ENCODE measurements at places on chromosomes 7 and 10.

- DNase-seq, result no peak
Measured at GRCh38 chr10:58642283-58642682, 129.6 kb downstream of the BICC1 start.

DNA sequence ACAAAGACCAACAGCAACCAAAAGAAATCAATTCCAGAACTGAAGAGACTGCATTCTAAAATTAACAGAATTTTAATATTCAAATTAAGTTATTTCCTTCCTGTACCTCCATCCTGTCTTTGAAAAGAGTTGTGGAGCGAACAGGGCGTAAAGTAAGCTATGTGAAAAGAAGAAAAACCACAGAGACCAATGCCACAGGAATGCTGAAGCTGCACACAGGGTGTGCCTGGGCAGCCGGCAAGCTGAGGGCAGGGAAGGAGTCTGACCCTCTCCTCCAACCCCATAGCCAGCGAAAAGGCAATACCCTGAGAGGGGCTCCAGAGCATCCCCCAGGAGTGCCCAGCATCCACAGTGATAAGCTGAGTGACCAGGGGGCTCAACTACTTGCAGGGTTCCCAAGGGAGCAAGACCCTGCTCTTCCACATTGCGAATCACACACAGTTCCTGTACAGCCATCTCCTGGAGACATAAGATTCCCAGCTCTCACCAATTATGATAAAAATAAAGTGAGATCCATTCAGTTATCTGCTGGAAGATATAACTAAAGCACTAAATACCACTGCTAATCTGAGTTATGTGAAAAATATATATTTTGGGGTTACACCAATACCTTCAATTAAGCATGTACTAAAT lies 93.8 kb downstream of the PARD3 start:
- DNase-seq, result no peak

- no peak for DNase-seq
Measured at GRCh38 chr7:156816943-156817572, 75.9 kb downstream of the LMBR1 start.

- no peak for DNase-seq
Measured at GRCh38 chr7:71393661-71394060, 261.7 kb downstream of the GALNT17 start.

DNA sequence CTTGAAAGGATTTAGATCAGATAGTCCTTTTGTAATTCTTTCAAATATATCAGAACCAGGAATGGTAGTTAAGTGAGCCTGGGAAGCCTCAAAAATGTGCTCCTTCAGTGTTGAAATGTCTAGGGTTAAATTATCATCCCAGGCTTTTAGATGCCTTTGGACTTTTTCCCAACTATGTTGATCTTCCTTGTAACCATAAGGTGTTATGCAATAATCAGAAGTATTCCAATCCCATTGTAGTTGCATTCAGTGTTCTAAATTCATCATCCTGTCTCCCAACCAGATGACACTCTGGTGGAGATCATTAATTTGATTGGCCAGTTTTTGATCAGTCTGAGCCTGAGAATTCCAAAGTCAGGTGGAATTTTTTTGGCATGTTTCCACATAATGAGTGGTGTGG lies 35.1 kb upstream of the AKR1C2 start:
- DNase-seq, result no peak

GRCh38 chr10:128025437-128025836 lies 100.8 kb downstream of the MKI67 start:
- no peak for DNase-seq

- no peak for DNase-seq
Measured at GRCh38 chr10:85548034-85548433, 818.6 kb downstream of the GRID1 start.

DNA sequence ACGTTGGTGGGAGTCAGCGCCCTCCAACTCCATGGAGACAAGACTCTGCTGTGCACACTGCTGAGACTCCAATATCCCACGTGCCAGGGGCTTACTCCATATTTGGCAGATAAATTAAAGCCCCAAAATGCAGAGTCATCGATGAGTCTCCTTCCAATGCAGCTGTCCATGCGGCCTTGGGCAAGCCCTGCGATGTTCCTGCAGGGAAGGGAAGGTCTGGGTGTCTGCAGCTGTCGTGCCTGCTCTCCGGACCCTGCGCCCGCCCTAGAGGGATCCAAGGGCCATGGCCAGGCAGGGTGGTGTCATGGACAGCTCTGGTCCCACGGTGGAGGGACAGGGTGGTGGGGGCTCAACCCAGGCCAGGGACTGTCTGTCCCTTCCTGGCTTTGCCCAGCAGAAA lies 185.2 kb downstream of the PTPRN2 start:
- no peak for DNase-seq

DNA sequence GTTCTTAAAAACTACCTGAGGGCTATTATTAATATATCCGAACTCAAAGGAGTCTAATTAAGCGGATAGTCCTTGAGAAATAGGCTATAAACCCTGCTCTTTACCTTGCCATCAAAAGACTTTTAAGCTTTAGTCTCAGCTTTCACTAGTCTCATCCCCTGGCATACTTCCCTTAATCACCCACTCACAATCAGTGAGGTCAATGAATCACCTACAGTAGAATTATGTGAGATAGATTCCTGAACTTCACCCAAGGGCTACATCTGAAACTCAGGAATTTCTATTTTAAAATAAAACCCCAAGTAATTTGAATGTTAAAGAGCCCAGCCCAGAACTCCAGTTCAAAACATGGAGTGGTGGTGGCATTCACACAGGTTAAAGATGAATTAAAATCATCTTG lies 108.7 kb downstream of the ETV1 start:
- no peak for DNase-seq

DNA sequence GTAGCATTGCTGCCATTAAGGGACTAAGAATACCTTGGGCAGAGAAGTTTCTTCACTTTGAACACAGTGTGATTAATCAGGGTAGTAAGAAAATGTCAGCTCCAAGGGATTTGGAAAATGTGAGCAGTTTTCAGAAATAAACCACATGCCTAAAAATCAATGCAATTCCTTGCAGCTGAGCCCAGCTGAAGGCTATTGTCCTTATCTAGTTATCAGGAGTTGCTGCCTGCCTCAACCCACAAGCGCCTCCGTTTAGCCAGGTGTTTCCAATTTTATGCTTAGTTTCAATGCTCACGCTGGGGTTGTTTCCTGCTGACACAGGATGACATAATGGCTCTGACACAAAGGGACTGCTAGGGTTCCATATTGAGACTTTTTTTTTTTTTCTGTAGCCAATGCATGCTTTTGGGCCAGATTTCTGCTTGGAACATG lies 132.3 kb upstream of the ANK3 start:
- DNase-seq, result no peak

DNA sequence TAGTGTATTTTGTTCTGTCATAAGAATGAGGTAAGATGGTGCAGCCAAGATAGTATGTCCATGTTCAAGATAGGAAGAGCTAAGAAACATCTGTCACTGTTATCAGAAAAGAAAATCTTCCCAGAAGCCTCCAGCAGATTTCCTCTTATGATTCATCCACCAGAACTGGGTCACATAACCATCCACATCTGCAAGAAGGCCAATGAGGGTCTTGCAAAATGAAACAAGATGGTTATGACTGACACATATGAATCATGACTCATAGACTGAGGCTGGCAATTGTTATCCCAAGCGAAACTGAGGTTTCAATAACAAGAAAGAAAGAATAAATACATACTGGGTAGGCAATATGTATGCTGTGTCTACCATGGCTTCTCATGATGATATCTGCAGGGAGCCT lies 30.3 kb downstream of the CCNJ start:
- no peak for DNase-seq

DNA sequence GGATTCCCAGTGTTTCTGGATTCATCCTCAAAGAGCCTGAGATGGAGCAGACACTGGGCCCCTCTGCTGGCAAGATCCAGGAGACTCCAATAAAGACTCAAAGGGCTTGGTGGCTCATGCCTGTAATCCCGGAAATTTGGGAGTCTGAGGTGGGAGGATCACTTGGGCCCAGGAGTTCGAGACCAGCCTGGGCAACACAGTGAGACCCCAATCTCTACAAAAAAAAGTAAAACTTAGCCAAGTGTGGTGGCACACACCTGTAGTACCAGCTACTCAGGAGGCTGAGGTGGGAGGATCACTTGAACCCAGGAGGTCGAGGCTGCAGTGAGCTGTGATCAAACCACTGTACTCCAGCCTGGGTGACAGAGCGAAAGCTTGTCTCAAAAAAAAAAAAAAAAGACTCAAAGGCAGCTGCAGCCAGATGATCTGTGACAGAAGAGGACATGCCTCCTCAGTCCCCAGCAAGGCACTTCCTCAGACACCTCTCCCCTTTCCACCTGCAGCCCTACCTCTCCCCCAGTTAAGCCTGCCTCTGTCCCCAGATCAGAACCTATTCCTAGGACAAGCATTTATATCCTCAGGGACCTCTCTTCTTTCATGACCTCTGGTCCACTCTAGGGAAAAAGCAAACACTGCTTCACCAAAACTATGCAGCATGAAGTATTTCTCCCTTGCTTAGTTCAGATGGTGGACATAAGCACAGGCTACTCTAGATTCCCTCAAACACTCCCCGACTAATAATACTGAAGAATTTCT lies 27.9 kb downstream of the PDLIM1 start:
- no peak for DNase-seq

- peak; percentile 85 for DNase-seq
Measured at GRCh38 chr10:130301021-130301892, 165.1 kb downstream of the GLRX3 start.

GRCh38 chr7:156768698-156769472 lies 124.1 kb downstream of the LMBR1 start:
- DNase-seq, result no peak

DNA sequence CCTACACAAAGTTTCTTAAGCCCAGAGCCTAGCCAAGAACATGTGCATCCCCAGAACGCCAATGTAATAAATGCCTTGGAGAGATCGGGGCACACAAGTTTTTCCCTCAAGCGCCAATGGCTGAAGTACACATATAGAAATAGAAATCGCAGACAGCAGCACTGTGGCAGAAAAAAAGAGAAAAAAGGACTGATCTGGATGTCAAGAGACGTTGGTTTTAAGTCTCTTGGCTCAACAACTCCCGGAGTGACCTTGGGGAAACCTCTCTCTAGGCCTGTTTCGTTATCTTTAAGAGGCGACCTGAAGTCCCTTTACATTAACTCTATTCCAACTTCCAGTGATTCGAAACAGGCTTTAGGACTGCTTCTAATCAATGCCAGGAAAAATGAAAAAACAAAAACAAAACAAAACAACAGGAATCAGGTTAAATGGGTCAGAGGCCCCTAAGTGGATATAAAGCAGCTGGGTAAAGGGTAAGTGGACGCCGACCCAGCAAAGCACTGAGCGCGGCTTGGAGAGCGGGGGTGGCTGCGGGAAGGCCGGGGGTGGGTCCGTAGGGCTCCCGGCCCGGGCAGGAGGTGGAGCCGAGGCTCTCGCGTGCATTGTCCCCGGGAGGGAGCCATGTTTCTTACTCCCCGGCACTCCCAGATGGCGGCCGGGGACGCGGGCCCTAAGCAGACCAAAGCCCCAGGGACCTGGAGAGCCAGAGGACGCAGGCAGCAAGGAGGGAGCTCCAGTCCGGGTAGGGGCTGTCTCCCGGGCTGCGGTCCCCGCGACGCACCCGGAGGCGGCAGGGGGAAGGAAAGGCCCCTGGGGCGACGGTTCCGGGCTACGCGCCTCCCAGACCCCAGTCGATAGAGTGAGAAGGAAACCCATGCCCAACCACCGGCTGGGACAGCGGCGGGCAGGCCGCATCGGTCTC lies 757 bp downstream of the EIF3A start:
- peak; percentile 57 for DNase-seq

- DNase-seq, result no peak
Measured at GRCh38 chr7:17405786-17406185, 107.3 kb downstream of the AHR start.

GRCh38 chr7:27096768-27097514 lies 1.1 kb upstream of the HOXA1 start:
- peak; percentile 11 for DNase-seq

DNA sequence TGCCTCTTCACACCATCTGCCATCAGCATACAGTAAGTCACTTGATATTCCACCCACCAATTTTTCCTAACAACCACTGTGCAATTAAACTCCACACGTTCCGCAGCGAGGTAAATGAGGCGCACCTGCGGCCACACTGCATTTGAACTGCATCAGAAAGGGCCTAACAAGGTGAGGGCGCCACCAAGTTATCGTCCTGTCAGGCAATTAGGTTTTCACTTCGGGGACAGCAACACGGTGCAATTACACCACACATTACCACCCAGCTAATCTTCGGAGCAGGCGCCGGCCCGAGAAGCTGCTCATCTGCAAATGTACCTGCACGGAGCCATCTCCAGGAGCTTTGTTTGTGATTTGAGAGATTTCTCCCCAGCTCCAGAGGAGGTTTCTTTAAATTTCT lies 84.4 kb downstream of the EBF3 start:
- no peak for DNase-seq

- DNase-seq, result no peak
Measured at GRCh38 chr7:139695588-139695987, 82.2 kb downstream of the HIPK2 start.

GRCh38 chr10:69742928-69743602 lies 58.6 kb upstream of the COL13A1 start:
- DNase-seq, result peak; percentile 4

- no peak for DNase-seq
Measured at GRCh38 chr7:92567460-92567859, 22.7 kb downstream of the FAM133B start.

DNA sequence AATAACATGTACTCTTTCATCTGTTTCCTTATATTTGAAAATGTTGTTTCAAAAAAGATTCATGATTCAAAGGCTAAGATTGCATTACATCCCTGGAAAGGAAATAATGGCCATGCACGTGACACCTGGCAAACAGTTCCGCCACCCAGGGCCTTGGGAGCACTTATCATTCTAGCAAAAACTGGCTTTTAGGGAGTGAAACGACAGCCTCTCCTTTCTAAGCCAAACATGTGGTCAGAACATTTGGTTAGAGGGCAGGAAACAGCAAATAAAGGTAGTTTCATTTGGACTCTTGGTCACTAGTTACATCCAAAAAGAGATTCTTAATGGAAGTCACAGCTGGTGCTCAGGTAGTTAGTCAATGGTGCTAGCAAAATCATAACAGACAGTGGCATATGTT lies 83.5 kb downstream of the FAS start:
- DNase-seq, result no peak

DNA sequence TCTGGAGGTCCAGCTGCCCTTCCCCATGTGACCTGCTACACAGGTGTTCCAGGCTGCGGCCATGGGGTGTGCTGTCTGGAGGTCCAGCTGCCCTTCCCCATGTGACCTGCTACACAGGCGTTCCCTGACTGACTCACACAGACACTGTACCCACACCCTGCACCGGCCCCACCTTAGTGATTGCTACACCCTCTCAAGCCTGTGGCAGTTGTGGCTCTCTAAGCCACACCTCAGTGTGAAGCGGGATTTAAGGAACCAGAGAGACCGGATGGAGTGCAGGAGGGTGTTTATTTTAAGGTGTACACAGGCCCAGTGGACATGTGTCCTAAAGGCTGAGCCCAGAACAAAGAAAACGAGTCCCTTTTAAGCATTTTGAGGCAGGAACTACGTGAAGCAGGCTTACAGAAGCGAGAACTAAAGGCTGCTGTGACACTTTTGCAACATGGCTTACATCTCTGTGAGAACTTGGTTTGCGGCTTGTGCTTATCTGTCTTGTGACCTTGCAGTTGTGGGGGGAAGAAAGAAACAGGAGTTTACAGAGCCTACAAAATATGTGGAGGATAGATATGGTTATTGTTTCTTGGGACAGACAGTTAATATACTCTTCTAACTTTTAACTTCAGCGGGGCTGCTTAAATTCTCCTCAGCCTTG lies 326.4 kb downstream of the PAXIP1 start:
- DNase-seq, result no peak

GRCh38 chr10:86449926-86450558 lies 71.5 kb downstream of the WAPL start:
- DNase-seq, result no peak
